ENCODE measurements at places on chromosomes 1 and 21.

DNA sequence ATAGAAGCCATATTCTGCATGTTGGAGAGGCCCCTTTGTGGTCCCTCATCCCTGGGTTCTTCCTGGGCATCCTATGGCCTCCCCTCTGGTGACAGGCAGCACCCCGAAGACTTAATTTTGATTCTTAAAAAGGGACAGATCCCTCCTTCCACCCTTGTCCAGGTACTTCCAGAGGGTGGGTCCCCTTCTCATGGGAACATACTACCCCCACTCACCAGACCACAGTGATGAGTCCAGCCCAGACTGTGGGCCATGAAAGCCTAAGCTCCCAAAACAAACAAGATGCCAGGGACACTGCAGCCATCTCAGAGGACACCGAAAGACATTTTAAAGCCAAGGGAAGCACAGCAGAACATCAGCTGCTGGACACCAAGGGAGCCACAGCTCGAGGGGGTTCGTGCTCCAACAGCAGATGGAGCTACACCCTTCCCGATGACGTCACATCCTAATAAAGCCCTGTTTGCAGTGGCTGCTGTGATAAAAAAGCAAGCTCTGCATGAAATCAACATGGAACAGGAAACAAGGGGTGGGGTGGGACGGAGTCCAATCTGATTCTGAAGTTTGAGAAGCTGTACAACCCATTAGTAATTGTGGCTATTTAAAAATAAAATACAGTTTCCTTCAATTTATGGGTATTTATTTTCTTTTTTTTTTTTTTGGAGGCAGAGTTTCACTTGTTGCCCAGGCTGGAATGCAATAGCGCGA lies 32.4 kb downstream of the GNB1 start:
- DNase-seq = no peak

- no peak for DNase-seq
Observed at GRCh38 chr21:40562242-40563002, 284.5 kb downstream of the DSCAM start.

- no peak for DNase-seq
Observed at GRCh38 chr1:31596737-31597097, 20.4 kb downstream of the TINAGL1 start.

- no peak for DNase-seq
Observed at GRCh38 chr1:9676815-9677393, 25.4 kb downstream of the PIK3CD start.

GRCh38 chr1:237736372-237737029 lies 154.2 kb downstream of the ZP4 start:
- no peak for DNase-seq

DNA sequence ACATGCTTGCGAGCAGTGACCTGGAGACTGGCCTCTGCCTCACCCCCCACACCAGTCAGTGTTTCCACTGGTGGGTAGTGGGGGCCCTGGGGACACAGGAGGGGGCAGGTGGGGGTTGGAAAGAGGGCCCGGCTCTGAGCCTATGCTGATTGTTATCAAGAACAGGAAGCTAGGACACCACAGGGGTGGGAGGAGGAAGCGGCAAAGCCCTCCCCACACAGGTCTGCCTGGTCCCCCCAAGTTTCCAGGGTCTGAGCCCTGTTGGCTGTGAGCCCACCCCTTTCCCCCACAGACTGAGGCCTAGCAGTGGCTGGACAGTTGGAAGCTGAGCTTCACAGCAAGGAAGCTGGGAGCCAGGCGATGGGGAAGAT lies 1.6 kb upstream of the PTPN7 start:
- DNase-seq = no peak

DNA sequence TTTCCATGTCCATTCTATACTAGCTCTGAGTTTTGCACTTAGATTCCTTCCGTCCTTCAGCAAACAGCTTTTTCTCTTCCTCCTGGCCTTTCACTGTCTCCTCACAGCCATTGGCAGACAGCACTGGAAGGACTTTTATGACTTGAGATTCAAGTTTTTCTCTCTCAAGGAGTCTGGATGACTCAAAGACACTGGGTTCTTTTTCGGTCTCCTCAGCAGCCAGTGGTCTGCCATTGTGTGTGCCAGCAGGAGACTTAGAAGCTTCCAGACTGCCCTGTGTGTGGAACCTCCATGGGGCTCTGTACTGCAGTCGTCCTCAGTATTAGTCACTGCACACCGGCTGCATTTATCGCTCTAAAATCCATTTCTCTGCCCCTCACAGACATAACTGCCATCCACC lies 30.5 kb downstream of the NTNG1 start:
- DNase-seq = no peak

DNA sequence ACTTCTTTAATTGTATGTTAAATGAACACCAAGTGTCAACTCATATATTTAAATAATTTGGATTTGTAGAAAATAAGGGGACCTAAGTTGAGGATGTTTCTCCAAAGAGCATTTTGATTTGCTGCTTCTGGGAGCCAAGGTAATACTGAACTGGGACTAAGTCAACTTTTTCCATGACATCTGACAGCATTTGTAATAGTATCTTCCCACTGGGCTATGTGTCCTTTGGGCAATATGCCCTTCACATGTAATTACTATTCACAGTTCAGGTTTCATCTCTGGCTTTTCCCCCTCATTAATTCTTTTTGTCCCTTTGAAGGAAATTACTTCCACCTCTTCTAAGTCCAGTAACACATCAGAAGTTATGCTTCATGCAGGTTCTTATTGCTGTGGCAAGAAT lies 36.7 kb upstream of the HP1BP3 start:
- no peak for DNase-seq

GRCh38 chr1:100398648-100399047 lies 46.3 kb downstream of the CDC14A start:
- no peak for DNase-seq

DNA sequence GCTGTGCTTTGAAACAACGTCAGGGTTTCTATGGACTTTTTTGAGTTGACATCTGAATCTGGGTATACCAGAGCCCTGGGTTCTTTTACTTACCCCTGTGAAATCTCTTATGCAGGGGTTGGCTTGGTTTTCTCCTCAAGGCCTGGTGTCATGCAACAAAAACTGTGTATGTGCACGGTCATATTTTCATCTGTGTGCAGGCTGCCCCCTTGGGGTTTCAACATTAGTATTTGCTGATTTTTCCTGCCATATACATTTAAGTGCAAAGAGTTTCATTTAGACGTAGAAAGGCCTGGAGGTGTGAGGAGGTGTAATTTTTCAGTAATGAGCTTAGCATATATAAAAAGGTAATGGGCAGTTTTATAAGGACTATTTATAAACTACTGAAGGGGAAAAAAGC lies 22.0 kb upstream of the ZBTB18 start:
- DNase-seq = no peak

GRCh38 chr1:171286032-171286705 lies 27.8 kb upstream of the FMO4 start:
- no peak for DNase-seq

DNA sequence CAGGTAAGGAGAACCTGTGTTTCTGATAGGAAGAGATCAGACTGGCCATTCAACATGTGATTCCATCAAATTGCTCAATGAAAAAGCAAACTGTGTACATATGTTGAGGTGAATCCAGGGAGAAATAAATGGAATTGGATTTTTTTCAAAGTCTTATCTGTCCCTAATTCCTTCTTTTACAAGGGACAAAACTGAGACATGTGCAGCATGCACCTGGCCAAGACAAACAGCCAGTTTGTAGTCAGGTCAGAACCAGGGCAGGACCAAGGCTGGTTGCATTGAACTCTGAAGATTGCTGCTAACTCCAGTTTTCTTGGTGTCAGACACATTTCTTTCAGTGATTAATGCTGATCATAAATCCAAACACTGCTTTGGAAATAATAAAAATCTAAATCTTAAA lies 69.6 kb upstream of the CCDC190 start:
- DNase-seq = no peak

- no peak for DNase-seq
Observed at GRCh38 chr1:33258788-33259274, 2.5 kb downstream of the ZNF362 start.

DNA sequence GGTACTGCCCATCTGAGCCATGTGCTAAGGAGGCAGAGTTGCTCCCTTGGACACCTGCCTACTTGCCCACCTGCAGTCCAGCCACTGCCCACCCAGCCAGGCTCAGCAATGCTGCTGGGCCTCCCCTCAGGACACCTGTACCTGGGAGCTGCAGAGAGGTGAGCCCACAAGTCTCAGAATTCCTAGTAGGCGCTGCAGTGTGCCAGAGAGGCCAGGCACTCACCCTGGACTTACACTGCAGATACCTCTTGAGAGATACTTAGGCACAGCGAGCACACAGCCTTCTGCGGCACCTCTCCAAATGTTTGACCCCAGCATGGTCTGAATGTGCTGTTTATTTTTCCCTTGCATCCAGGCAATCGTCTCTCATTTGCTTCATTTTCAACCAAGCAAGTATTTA lies 71.0 kb downstream of the PGBD5 start:
- DNase-seq = no peak

DNA sequence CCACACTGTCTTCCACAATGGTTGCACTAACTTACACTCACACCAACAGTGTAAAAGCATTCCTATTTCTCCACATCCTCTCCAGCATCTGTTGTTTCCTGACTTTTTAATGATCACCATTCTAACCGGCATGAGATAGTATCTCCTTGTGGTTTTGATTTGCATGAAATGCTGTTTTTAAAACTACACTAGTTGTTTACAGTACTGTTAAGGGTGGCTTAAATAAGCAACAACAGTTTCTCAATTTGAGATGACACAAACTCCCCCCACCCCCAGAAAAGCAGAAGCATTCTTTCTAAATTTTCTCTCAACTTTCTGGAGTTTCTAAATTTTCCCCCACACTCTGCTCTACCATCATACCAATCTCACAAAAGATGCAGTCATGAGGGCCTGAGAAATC lies 7.1 kb upstream of the SLAMF7 start:
- DNase-seq = no peak

DNA sequence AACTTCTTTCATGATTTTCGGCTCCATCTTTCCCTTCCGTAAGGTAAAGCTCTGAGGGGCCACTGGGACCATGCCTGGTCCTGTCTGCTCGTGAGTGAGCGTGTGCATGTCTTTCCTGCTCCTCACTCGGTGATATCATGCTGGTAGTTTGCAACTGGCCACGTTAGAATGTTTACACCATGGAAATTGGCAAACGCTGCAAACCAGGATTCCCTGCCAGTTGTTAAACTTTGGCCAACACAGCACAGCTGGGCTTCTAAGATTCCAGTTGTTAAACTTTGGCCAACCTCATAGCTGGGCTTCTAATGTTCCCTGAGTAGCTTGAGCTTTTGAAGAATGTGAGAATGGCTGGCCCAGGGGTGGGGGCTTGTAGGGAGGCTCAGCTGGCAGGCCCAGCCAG lies 68.0 kb upstream of the ACTL8 start:
- no peak for DNase-seq

DNA sequence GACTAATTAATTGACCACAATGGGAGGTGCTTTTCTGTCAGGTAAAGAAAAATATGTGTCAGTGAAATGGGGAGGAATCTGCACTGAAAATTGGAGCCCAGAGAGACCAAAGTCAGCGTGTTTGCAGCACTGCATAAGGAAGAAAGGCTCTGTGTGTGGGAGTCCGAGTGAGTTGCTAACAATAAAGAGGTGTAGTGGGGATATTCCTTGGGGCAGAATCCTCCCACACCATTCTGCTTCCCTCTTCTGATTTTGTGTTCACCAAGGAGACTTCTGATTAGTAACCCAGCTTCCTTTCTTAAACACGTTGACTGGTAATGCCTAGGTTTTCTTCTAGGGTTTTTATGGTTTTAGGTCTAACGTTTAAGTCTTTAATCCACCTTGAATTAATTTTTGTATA lies 240.5 kb downstream of the RPS6KC1 start:
- DNase-seq = no peak

- no peak for DNase-seq
Observed at GRCh38 chr1:2496087-2496622, 20.1 kb downstream of the PLCH2 start.

DNA sequence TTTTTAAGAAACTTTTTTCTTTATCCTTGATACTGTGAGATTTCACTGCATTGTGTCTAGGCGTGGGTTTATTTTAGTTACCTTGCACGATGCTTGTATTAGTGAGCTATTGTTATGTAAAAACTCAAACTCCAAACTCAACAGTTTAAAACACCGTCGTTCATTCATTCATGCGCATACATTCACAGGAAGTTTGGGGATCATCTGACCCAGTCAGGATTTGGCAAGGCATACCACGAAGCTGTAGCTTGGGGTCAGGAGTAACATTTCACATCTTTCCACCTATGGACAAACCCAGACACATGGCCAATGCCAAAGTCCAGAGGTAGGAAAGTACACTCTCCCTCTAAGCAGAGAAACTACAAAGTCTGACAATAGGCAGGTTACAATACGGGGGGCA lies 324.6 kb upstream of the CHRM3 start:
- DNase-seq = no peak

DNA sequence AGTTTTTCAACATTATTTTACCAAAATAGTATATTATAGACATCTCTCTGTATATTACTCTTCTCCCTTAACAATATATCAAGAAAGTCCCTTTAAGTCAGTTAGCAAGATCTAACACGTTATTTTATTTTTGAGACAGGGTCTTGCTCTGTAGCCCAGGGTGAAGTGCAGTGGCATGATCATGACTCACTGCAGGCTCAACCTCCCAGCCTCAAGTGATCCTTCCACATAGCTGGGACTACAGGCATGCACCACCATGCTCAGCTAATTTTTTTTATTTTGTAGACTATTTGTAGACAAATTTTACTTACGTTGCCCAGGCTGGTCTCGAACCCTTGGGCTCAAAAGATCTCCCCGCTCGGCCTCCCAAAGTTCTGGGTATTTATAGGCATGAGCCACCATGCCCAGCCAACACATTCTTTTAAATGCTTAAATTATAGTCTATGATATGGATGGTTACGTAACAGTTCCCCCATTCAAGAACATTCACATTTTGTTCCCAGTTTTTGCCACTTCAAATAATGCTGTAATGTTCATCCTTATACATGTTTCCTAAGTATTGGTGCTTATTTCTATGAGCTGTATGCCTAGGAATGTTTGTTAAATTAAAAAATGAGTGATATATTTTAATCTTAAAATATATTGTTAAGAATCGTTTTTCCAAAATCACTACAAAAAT lies 70.4 kb downstream of the TUT4 start:
- DNase-seq = no peak

DNA sequence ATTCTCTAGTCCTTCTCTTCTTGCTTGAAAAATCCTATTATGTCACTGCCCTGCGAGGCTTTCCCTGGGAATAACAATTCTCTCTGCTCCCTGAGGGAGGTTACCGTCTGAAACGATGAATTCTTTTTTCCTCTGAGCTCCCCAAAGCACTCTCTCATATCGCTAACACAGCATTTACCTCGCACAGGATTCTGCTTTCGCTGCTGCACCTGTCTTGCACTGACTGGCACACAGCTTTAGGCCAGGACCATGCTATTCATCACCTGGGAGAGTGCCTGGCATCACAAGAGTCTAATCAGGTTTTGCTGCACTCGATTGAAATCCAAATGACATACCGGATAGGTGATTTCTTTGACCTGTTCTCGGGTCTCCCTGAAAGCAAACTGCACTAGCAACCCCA lies 52.8 kb upstream of the GNG4 start:
- DNase-seq = no peak

GRCh38 chr1:200458780-200459179 lies 48.9 kb upstream of the ZNF281 start:
- no peak for DNase-seq

DNA sequence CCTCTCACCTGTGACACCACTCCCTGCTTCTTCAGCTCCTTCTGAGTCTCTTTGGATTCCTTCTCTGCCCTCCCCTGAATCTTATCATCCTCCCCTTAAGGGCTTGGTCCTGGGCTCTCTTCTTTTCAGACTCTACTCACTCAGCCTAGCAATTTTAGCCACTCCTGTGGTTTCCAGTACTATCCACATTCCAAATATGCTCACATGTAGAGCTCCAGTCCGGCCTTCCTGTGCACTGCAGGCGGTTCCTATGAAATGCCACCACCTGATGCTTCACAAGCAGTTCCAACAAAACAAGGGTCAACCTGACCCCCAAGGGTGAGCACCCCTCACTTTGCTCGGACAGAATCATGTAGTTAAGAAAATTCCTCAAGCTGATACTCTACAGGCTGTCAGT lies 35.9 kb downstream of the MAB21L3 start:
- DNase-seq = no peak
